ENCODE measurements at places on chromosomes 2 and 18.
A peak's percentile ranks its signal among the peaks of the same experiment; 100 is the strongest.

DNA sequence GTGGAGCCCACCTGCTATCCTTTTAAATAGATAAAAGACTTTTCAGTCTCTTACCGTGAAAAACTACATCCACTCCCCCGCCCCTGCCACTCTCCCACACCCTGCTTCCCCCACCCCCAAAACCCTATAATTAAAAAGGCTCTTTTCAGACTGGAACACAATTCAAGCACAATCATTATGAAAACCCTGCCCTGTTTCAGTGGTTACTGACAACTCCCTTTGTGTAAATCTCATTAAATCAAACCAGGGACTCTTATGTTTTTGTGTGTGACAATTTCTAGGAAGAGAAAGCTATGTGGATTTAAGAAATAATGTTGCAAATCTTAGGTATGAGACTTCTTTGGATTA, 21.0 kb upstream of the ZNF532 start:
- DNase-seq, result no peak

DNA sequence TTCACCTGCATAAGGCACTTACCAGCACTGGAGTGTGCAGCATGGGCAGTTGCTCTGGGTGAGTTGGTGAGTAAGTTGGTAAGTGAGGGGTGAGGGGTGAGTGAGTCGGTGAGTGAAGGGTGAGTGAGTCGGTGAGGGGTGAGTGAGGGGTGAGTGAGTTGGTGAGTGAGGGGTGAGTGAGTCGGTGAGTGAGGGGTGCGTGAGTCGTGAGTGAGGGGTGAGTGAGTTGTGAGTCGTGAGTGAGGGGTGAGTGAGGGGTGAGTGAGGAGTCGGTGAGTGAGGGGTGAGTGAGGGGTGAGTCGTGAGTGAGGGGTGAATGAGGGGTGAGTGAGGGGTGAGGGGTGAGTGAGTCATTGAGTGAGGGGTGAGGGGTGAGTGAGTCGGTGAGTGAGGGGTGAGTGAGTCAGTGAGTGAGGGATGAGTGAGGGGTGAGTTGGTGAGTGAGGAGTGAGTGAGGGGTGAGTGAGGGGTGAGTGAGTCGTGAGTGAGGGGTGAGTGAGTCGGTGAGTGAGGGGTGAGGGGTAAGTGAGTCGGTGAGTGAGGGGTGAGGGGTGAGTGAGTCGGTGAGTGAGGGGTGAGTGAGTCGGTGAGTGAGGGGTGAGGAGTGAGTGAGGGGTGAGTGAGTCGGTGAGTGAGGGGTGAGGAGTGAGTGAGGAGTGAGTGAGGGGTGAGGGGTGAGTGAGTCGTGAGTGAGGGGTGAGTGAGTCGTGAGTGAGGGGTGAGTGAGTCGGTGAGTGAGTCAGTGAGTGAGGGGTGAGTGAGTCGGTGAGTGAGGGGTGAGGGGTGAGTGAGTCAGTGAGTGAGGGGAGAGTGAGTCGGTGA, 17.1 kb downstream of the THAP4 start:
- peak; percentile 57 for DNase-seq

GRCh38 chr18:29823671-29824070, 1218.9 kb downstream of the DSC3 start:
- DNase-seq, result no peak

DNA sequence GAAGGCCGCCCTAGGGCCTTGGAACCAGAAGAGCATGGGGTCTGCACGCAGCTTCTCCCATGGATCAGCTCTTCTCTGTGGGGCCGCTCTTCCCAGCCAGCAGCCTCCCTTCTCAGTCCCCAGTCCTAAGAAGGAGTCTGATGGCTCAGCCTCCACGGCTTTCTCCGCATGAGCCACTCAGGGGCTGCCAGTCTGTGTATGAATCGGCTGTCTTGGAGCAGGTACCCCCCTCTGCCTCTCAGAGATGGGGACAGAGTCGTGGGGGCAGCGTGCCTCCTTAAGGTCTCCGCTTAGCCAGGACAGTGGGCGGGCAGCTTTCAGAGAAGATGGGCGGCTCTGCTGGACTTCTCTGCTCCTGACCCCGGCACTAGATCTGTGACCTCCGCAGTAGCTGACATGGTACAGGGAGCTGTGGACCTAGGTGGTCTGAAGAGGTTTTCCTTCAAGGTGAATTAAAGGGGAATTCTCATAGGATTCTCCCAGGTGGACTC, 21.6 kb downstream of the INPP5D start:
- DNase-seq, result no peak

DNA sequence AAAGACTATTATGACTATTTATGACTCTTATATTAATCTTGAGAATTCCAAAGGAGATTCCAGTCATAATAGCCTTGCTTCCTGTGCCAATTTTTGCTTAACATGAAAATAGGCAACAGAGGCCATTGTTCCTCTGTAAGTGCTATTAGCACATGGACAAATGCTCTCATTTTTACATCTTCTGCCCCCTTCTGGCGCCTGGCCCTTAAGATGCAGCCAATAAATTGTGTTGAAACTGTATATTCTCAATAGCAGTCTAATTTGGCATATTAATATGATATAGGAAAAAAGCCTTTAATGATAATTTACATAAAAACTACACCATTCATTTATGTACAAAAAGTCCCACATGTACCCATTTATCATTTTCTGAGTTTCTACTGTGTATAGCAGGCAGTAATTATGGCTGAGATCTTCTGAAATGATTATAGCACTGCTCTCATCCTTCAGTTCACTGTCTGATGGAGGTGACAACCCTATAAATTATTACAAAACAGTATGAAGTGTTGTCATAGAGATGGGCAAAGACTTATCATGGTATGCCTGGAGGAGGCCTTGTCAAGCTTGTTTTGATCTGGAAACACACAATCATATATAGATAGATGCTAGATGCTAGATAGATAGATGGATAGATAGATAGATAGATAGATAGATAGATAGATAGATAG, 613.3 kb downstream of the TSN start:
- DNase-seq, result no peak

GRCh38 chr2:31287654-31288053, 53.7 kb downstream of the EHD3 start:
- no peak for DNase-seq

GRCh38 chr2:166805753-166806152, 82.5 kb upstream of the XIRP2 start:
- DNase-seq, result no peak

- DNase-seq, result no peak
Observed at GRCh38 chr2:59176737-59177136, 935.6 kb upstream of the FANCL start.

DNA sequence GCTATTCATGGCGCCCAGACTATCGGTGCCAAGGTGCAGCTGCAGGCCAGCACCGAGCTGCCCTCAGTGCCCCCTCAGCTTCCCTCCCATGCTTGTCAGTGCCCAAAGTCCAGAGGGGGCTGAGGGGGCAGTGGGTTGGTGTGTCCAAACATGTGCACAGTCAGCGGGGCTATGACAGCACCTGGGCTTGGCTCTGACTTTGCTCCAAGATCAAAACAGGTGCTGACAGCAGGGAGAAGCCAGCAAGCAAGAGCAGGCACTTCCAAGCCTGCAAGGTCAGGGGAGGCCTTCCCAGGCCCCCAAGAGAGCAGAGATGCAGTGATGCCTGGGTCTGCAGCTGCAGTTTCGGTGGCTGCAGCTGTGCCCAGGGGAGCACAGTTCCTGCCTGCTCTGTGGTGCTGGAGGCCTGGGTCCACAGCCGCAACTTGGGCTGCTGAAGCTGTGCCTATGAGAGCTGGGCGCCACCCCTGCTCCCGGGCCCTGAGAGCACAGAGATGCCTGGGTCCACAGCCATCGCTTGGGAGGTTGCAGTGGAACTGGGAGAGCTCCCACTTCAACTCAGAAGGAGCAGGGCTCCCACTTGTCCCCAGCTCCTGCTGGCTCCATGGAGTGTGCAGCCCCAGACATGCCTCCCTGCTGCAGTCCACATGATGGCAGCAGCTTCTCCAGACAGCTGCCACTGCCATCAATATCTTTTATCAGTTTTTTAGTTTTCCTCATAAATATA, 775.3 kb upstream of the POU3F3 start:
- no peak for DNase-seq

DNA sequence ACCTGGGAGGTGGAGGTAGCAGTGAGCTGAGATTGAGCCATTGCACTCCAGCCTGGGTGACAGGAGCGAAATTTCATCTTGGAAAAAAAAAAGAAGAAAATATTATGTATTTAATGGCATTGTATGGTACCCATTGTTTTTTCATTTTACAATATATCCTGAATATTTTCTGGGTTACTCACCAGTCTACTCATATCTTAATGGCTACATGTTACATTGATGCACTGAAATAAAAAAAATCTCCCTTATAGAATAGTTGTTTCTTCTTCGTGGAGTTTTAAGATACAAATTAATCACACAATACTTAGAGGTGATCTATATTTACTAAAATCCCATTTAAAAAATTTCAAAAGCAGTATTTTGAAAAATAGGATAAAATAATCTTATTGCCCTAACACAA, 66.3 kb upstream of the XPO1 start:
- no peak for DNase-seq

DNA sequence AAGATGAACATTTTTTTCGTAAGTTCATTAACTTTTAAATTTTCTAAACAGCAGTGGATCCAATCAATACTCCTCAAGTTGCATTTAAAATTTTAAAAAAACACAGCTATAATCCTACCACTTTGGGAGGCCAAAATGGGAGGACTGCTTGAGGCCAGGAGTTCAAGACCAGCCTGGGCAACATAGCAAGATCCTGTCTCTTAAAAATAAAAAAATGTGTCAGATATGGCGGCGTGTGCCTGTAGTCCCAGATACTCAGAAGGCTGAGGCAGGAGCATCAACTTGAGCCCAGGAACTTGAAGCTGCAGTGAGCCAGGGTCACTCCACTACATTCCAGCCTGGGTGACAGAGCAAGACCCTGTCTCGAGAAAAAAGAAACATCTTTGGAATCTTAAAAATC, 59.8 kb upstream of the RNU4ATAC start:
- no peak for DNase-seq

GRCh38 chr2:170878066-170878465, 51.0 kb upstream of the GORASP2 start:
- no peak for DNase-seq

DNA sequence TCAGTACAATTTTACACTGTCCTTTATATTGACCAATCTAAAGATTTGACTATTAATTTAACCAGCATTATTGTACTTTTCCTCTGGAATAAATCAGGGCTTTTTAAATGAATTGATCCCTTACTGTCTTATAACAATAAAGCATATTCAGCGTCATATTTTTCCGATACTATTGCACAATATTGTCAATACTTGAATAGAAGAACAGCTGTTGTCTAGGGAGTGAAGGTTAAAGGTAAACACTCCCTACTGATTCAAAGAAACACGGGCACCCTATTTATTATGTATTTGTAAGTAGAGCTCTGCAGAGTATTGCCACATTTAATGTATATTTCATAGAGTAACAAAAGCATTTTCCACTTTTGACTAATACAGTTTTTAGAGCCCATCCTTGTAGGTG, 134.4 kb downstream of the CAMKMT start:
- no peak for DNase-seq

DNA sequence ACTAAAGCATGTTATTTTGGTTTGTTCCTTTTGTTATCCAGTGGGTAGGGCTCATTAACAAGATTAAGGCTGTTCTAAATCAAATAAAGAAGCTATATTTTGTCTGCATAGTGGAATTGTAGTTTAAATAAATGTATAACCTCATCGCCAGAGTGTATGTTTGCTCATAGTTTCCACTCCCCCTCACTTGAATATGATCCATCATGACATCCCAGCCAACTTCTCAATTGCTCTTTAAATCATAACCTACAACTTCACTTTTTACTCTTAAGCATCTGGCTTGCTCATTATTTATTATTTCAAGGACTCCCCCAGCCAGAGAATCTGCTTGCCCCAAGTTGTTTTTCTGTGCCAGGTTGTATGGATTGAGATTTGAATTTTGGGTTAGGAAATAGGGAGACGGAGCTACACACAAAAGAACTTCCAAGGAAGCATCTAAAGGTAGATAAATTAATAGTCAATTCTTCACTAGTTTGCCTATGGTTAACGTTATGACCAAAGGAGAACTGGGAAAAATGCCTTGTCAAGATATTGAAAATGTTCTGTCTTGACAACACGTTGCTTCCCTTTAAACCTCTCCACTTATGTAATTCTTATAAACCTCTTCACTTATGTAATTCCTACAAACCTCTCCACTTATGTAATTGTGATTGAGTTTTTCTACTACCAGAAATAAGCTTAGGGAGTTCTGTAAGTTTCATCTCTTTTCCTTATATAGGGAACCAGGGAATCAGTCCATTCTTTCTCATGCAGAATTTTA, 55.4 kb upstream of the UPP2 start:
- no peak for DNase-seq

- DNase-seq, result no peak
Observed at GRCh38 chr18:24937639-24938275, 414.2 kb downstream of the ZNF521 start.

GRCh38 chr18:10143596-10143995, 229.8 kb downstream of the VAPA start:
- no peak for DNase-seq

GRCh38 chr18:44793685-44794084, 113.0 kb downstream of the SETBP1 start:
- no peak for DNase-seq

- no peak for DNase-seq
Observed at GRCh38 chr2:111665011-111665410, 219.0 kb downstream of the ANAPC1 start.

- no peak for DNase-seq
Observed at GRCh38 chr2:218002143-218002844, 501 bp downstream of the TNS1 start.

DNA sequence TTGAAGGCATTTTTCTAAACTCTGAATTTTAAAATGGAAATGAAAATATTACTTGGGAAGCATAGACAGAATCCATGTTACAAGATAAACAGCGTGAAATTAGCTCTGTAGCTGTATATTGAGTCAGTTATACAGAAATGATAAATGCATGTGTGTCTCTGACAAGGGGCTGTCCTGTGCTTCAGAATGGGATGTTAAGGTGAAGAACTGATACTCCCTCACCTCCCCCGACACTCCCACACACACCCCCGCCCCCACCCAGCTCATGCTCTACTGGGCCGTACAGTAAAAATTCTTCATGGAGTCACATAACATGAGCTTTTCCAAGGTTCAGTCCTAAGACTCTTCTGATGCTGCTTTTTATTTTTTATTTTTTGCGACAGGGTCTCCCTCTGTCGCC, 869 bp upstream of the THUMPD2 start:
- no peak for DNase-seq

DNA sequence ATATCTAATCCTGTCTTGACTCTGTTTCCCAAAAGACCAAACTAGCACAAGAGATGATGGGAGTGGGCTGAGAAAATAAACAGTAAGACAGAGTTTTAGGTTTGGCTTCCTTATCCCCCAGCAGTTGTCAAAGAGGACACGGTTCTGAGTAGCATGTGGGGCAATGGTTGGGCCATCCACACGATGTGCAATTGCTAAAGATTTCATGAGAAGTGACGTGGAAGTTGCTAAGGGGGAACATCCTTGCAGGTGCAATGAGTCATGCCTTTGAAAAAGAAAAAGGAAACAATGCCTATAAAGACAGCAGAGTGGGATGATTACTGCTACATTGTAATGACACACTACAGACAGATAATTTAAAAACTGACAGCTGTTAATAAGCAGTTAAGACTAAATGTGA, 1395.8 kb downstream of the LRP1B start:
- DNase-seq, result no peak

GRCh38 chr18:28175930-28176697, 816 bp downstream of the CDH2 start:
- no peak for DNase-seq

- DNase-seq, result no peak
Observed at GRCh38 chr2:85368921-85369320, 14.4 kb downstream of the ELMOD3 start.

- peak; percentile 36 for DNase-seq
Observed at GRCh38 chr2:191622374-191623320, 55.3 kb upstream of the NABP1 start.
